ENCODE measurements at places on chromosomes 6 and 20.

DNA sequence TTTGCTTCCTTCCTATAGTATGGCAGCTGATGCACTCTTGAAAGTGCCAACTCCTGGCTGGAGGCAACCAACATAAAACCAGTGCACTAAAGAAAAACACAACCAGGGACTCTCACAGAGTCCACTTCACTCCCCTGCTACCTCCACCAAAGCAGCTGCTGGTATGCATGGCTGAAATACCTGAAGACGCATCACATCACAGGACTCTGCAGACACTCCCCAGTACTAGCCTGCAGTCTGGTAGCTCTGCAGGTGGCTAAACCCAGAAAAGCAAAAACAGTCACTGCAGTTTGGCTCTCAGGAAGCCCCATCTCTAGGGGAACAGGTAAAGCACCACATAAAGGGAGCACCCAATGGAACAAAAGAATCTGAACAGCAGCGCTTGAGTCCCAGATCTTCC is 473.0 kb upstream of the SPTLC3 start:
- H3K4me3 ChIP-seq = no peak overlapping the region
- H3K27ac ChIP-seq = no peak overlapping the region
- DNase-seq = no peak
- H3K27me3 ChIP-seq = no peaks in the 10 kb centered on the region
- H3K36me3 ChIP-seq = peaks cover 4% of the 10 kb centered on the region

DNA sequence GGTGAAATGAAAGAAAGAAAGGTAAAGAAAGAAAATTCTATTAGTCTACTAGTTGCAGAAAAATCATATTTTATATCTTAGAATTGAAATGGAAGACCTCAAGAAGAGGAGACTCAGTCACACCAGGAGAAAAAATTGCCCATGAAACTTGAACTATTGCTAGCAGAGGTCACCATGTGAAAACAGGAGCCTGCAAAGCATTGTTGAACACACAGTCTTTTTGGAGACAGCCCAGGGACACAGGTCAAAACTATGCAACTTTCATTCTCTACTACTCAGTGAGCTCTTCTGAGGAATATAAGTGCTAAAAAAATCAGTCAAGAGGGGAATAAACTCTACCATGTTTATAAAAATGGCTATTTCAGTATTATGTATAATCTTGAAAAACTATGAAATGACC is 89.8 kb upstream of the TENT5A start:
- H3K4me1 ChIP-seq = peaks cover 2% of the 10 kb centered on the region
- no peaks in the 10 kb centered on the region for H3K36me3 ChIP-seq
- H3K27ac ChIP-seq = no peak overlapping the region
- DNase-seq = no peak

DNA sequence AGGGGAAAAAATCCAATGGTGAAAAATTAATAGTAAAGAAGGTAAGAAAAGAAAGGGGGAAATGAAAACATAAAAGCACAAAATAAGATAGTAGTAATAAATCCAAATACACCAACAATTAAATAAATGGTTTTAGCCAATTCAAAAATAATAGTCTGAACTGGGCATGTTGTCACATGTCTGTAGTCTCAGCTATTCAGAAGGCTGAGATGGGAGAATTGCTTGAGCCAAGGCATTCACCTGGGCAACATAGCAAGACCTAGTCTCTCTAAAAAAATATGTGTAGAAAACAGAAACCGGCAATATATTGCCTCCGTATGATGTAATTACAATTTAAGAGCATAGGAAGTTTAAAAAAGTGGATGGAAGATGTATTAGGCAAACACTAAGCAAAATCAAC is 311.3 kb upstream of the FERMT1 start:
- no peaks in the 10 kb centered on the region for H3K4me1 ChIP-seq
- H3K36me3 ChIP-seq = no peaks in the 10 kb centered on the region
- no peak overlapping the region for H3K27ac ChIP-seq
- H3K27me3 ChIP-seq = no peaks in the 10 kb centered on the region

DNA sequence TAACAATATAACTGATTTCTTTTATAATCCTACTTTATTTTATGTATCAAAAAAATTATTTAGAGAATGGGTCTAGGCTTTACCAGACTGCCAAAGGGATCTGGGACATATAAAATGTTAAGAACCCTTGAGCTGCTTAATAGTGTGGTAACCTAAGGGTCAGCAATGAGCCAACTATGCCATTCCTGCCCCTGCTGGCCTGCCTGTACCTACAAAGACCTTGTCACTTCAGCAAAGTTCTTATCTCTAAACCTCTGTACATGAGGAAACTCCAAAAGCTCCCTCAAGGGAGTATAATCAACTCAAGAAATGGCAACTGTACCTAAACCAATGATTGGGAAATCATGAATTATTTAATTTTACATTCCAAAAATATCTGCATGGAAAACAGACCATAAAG is 266.9 kb downstream of the PKHD1 start:
- H3K27me3 ChIP-seq = no peaks in the 10 kb centered on the region
- H3K36me3 ChIP-seq = no peaks in the 10 kb centered on the region
- no peak overlapping the region for H3K27ac ChIP-seq
- no peak overlapping the region for H3K4me3 ChIP-seq
- DNase-seq = no peak
- no peaks in the 10 kb centered on the region for H3K4me1 ChIP-seq

GRCh38 chr20:50403565-50404418 is 106.4 kb upstream of the PTPN1 start:
- DNase-seq = no peak
- peaks cover 14% of the 10 kb centered on the region for H3K27me3 ChIP-seq
- no peak overlapping the region for H3K4me3 ChIP-seq
- no peak overlapping the region for H3K27ac ChIP-seq
- no peaks in the 10 kb centered on the region for H3K36me3 ChIP-seq
- peaks cover 29% of the 10 kb centered on the region for H3K4me1 ChIP-seq

DNA sequence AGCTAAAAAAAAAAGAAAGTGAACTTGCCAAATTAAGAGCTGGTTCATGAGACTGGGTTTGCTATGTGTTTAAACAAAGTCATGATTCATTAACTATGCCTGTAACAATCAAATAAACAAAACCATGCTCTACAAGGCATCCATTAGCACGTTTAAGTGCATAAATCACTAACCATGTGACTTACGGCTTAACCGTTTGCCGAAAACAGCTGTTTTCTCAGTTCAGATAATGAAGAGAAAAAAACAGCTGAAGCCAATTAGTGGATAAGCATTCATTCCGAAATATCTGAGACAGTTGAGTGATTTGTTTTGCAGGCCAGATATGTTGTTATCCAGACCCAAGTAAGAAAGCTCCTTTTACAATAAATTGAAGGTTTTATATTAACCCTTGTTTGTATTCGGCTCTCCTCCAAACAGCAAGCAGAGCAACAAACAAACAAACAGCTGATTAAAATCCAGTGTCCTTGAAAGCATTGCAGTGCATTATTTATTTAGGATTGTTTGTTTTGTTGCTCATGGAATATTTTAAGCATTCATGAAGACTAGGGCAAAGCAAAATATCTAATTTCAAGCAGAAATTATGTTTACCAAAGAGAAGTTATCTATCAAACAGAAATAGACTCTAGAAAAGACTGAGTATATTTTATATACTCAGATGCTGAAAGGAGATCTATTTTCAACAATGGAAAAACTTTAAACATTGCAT is 343.5 kb downstream of the RFPL4B start:
- H3K4me3 ChIP-seq = no peak overlapping the region
- H3K4me1 ChIP-seq = no peaks in the 10 kb centered on the region
- no peaks in the 10 kb centered on the region for H3K36me3 ChIP-seq
- no peak overlapping the region for H3K27ac ChIP-seq
- no peak for DNase-seq

DNA sequence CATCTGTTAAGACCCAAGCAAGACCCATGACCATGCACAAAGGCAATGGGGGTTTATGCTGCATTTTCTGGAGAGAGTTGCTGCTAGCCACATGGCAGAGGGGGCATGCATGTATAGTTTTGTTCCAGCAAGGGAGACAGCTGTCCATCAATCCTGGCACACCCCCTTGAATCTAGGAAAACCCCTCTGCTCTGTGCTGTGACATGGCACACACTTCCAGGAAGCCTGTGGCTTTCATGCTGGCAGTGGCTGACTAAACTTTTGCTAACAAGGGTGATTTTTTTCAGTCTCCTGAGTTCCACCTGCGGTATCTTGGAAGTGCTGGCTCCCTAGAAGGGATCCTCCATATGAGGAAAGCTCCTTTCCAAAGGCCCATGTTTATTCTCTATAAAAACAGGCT is 9.1 kb upstream of the CST4 start:
- no peak for DNase-seq
- no peak overlapping the region for H3K4me3 ChIP-seq
- H3K27me3 ChIP-seq = peaks cover 10% of the 10 kb centered on the region
- no peaks in the 10 kb centered on the region for H3K4me1 ChIP-seq

DNA sequence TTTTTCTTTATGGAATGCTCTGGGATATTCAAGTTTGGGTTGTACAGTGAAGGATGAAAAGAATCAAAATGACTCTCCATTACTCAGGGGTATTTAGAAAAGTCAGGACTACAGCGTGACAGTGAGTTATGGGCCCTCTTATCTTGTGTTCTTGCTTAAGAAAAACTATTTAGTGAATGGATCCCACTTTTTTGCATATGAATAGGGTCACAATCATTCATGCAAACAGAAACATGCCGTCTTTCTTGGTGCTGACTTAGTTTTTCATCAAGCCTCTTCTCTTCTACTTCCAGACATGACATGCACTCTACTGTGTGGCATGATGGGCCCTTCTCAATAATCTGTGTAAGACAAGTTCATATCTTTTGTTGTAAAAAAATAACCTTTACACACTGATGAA is 488.4 kb upstream of the MMS22L start:
- H3K27ac ChIP-seq = no peak overlapping the region
- H3K36me3 ChIP-seq = no peaks in the 10 kb centered on the region
- no peak for DNase-seq

- DNase-seq = no peak
- H3K4me3 ChIP-seq = no peak overlapping the region
- no peaks in the 10 kb centered on the region for H3K36me3 ChIP-seq
- H3K4me1 ChIP-seq = no peaks in the 10 kb centered on the region
These were observed 169.7 kb downstream of the HAO1 start for GRCh38 chr20:7770578-7770977.

DNA sequence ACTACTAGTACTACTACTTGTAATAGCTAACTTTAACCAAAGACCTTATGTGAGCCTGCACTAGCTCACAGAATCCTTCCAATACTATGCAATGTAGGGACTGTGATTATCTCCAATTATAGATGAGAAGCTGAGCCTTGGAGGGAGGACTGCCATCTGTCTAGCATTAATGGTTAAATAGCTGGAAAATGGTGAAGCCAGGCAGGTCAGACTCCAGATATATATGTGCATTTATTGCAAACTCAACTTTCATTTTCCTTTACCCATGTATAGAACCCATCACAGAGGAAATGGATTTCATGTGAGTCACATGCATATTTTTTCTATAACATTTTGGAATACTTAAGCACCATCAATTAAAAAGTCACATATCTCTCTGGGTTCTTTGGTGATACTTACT is 229.9 kb downstream of the BCAS1 start:
- no peaks in the 10 kb centered on the region for H3K36me3 ChIP-seq
- peak overlapping the region; percentile 69 for H3K27ac ChIP-seq
- no peaks in the 10 kb centered on the region for H3K27me3 ChIP-seq
- H3K4me3 ChIP-seq = peak overlapping the region; percentile 83

DNA sequence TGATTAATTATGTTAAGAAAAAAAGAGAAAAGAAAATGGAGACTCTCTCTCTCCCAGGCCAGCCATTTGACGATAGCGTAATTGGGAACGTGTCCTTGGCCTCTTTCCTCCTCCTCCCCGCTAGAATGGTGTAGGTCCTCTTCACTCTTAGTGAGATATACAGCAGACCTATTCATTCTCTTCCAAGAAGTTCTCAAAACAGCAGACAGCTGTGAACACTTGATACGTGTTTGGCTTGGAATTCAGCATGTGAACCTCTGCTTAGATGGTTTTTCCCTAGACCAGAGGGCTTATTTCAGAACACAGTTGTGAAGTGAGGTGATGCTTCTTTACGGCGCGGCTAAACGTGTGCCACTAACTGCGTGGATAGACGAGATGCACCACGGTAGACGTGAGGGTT is 32.6 kb upstream of the TULP4 start:
- no peak overlapping the region for H3K4me3 ChIP-seq
- peaks cover 27% of the 10 kb centered on the region for H3K4me1 ChIP-seq
- H3K27ac ChIP-seq = no peak overlapping the region
- no peak for DNase-seq
- H3K27me3 ChIP-seq = no peaks in the 10 kb centered on the region
- H3K36me3 ChIP-seq = no peaks in the 10 kb centered on the region

GRCh38 chr6:110255211-110255750 is 75.1 kb downstream of the CDC40 start:
- peaks cover 12% of the 10 kb centered on the region for H3K27me3 ChIP-seq
- H3K4me1 ChIP-seq = no peaks in the 10 kb centered on the region
- H3K36me3 ChIP-seq = peaks cover 6% of the 10 kb centered on the region
- DNase-seq = no peak
- H3K27ac ChIP-seq = no peak overlapping the region

GRCh38 chr20:45049904-45050471 is 50.9 kb downstream of the KCNS1 start:
- H3K36me3 ChIP-seq = no peaks in the 10 kb centered on the region
- peak overlapping the region; percentile 73 for H3K4me3 ChIP-seq
- H3K4me1 ChIP-seq = peaks cover 61% of the 10 kb centered on the region
- DNase-seq = no peak
- no peaks in the 10 kb centered on the region for H3K27me3 ChIP-seq

DNA sequence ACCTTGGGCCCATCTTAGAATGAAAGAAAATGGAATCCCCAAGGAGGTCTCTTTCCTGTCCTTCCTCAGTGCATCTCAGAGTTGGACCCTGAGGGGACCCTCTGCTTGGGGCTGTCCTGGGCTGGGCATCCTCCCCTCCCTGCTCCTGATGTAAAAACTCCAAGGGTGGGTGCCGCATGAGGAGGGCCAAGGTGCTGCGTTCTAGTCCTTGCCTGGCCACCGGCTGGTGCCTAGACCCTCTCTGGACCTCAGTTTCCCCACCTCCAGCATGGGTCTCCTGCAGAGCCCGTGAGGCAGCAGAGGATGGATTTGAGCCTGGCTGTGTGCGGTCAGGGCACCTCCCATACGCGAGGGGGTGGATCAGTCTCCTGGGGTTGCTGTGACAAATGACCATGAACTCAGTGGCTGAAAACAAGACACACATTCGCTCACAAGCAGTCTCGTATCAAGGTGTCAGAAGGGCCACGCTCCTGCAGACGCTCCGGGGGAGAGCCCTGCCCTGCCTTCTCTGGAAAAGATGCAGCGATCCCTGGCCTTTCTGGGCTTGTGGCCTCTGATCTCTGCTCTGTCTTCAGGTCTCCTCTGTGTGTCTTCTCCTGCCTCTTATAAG is 54.7 kb downstream of the CHMP4B start:
- H3K4me3 ChIP-seq = no peak overlapping the region
- no peaks in the 10 kb centered on the region for H3K4me1 ChIP-seq
- no peak for DNase-seq
- H3K27me3 ChIP-seq = no peaks in the 10 kb centered on the region
- no peaks in the 10 kb centered on the region for H3K36me3 ChIP-seq

- DNase-seq = no peak
- peaks cover 30% of the 10 kb centered on the region for H3K4me1 ChIP-seq
- no peaks in the 10 kb centered on the region for H3K36me3 ChIP-seq
- no peaks in the 10 kb centered on the region for H3K27me3 ChIP-seq
These were observed 282.7 kb downstream of the NRN1 start for GRCh38 chr6:5723841-5724691.

All from natural killer cell treated with Interleukin-12 subunit alpha and Interleukin-12 subunit beta and Interleukin-15 and Interleukin-18, amount 100 ng/mL, for 72 hours (primary cell).